GM04504 (cell line): ENCODE measurements at places on chromosomes 2 and 18.
A peak's percentile ranks its signal among the peaks of the same experiment; 100 is the strongest.

DNA sequence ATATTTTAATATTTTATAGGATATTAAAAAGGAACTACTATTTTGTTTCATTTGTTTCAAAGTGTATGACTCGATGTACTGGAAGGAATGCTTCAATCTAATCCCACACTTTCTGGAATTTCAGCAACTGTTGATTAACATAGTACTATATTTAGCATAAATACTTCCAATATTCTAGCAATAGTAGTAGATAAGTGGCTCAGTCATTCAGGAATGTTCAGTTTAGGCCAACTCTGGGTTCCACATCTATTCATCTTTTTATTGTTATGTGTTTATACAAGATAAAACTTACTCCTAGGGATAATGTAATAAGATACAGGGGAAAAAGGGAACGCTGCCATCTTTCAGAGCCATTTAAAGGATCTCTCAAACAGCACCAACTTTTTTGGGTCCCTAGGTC, 22.3 kb upstream of the ORC2 start:
- DNase-seq, result peak; percentile 12

DNA sequence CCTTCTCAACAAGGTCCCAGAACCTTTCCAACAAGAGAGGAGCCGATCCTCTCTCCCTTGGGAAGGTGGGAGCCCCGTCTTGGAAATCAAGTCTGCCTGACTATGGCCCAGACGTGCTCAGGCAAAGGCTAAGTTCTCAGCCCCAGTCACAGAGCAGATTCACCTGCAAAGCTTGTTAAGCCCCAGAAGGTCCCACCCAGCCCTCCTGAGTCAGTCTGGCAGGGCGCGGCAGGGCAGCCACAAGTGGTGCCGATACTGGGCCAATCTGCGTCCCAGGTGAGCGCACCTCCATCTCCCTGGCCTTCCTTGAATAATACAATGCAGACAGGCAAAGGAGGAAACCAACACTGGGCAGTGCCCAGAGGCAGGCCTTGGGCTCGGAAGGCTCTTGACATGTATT, 15.0 kb downstream of the CRACDL start:
- DNase-seq, result no peak

- DNase-seq, result no peak
Measured at GRCh38 chr2:190376591-190377245, 31.4 kb upstream of the MFSD6 start.

DNA sequence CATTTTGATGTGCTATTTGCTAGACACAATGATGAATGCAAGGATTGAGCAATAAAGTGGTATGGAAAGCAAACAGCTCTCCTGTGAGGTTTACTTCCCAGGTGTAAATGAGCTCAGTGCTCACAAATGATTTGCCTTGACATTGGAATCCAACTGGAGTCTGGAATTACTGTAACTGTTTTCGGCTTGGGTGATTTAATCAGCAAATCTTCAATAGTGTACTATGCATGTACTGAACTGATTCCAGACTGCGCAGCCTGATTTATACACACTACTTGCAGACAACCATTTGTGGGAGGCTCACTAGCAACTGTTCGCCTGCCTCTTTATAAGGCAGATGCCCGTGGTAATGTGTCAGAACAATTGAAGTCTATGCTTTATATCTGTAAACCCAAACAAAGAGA, 27.9 kb upstream of the SOX11 start:
- no peak for DNase-seq

DNA sequence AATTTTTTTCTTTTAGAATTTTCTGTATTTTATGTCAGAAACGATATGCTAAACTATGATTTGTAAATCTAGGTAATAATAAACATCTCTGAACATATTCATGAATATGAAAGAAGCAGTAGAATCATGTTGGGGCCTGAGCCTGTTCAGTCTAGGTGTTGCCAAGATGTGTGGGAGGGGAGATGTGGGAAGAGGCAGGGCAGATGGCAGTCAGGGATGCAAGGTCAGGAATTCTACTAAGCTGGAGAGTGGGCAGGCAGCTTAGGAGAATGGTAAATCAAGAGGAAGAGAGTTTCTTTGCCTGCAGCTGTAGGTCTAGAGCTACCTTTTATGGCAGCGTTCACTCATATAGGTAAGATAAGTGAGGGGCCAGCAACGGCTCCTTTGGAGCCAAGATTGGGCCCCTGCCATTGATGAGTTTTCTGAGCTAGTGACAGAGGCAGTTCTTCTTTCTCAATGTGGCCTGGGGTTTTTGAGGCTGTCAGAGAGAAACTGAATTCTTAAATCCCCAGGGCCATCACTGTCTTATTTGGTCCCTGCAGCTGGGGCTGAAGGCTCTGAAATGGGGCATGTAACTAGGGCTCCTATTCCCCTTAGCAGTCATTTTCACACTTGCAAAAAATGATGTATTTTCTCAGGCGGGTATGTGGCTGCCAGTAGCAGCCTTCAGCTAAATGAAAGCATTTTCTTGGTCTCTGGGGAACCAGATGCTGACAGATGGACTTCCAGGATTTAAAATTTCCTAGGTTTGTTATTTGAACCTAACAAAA, 232.8 kb downstream of the PIK3C3 start:
- DNase-seq, result no peak

- DNase-seq, result peak; percentile 58
Measured at GRCh38 chr2:223123855-223124610, 72.0 kb downstream of the KCNE4 start.

GRCh38 chr2:195468771-195469170, 188.3 kb upstream of the SLC39A10 start:
- DNase-seq, result no peak

DNA sequence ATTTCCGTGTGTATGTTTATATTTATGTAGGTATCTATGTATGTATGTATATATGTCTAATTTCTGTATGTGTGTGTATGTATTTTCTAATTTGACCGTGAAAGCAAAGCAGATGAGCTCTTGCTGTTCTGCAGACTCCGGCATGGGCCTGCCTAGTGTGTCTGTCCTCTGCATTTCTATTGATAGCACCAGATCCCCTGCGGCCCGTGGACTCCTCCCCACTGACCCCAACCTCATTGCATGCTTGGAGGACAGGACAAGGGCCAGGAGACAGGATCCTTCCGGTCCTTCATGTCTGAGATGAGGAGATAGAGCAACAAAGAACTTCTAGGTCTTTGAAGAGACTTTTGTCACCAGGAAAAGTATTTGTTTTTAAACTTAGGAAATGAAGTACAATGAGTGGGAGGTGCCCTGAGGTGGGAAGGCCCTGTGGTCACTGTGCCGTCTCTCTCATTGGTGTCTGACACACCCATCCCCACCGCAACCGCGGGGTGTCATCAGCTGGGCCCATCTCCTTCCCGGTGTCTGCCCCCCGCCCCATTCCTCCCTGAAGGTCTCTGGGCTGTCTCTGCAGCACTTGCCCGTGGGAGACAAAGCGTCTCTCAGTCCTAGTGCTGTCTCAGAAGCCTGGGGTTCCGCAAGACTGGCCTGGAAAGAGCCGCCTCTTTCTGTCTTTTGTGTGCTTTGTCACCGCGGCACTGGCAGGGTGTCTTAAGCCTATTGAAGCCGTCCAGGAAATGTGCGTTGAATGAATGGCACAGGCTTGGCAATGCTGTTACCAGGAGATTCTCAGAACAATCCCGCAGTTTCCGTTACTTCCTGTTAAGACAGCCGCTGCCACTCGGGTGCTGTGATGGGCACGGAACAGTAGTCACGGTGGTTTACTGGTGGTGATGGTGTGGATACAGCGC, 216.4 kb downstream of the AGAP1 start:
- no peak for DNase-seq

DNA sequence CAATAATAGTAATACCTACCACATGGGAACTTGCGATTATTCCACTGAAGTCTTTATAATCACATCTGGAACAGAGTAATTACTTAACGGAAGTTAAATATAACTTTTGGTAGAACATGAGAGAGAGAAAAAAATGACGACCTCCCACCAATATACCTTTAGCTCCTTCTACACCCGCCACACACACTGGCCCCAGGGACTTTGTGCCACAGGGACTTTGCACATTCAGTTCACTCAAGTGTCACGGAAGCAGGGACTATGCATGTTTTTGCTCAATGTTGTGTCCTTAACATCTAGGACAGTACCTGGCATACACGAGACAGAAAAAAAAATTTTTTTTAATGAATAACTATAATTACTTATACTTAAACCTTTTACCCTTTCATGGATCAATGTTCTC, 4.0 kb downstream of the GPR155 start:
- DNase-seq, result no peak

DNA sequence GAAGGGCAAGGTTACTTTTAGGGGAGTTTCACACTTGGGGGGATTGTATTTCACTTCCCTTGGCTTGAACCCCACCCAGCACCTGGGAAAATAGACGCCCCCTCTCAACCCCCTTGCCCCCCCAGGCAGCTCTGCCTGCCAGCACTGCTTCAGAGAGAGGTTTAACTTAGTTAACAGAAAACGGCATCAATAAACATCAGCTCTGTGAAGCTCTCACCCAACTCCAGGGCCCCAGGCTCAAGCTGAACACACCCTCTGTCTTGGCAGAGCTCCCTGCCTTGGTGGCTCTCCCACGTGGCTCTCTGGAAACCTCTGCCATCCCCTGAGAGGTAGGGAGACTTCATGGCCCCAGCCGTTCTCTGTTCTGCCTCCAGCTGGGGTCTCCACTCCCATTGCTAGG, 244.1 kb downstream of the ACKR3 start:
- no peak for DNase-seq
